Mesangial cell (primary cell): ENCODE measurements at places on chromosomes 2 and 18. TPM values are rescaled to one million over a fixed set of nuclear protein-coding genes. Genes with fewer than 3 reads are reported as not detected.

FAM161A gene
- 0.63 and 1.5 TPM in 2 replicates for total RNA-seq

DSC1 gene
- not detected in 2 replicates for total RNA-seq

C2orf81 gene
- 2.4 and 4.9 TPM in 2 replicates for total RNA-seq

FOXD4L1 gene
- not detected in 2 replicates for total RNA-seq

POTEC gene
- total RNA-seq = not detected in 2 replicates

OXER1 gene
- total RNA-seq = 0.13 and 0.16 TPM in 2 replicates

RSAD2 gene
- total RNA-seq = 0.25 TPM in 1 of 2 replicates, not detected in the other

EMILIN2 gene
- total RNA-seq = 14.2 and 34.1 TPM in 2 replicates

ZNF2 gene
- total RNA-seq = 1.3 and 4.6 TPM in 2 replicates

CNRIP1 gene
- total RNA-seq = 15.1 and 38.0 TPM in 2 replicates

G6PC2 gene
- total RNA-seq = not detected in 2 replicates

CNGA3 gene
- not detected in 2 replicates for total RNA-seq

FBXO11 gene
- total RNA-seq = 19.2 and 28.1 TPM in 2 replicates
